Activated CD8-positive, alpha-beta memory T cell treated with anti-CD3 and anti-CD28 coated beads, Interleukin-2, amount 50 U/mL, for 4 hours (primary cell): ENCODE measurements at places on chromosomes 5 and 9.

GRCh38 chr9:99592834-99593574 lies 228.7 kb upstream of the NR4A3 start:
- DNase-seq: no peak

GRCh38 chr9:10134266-10134665 lies 478.5 kb downstream of the PTPRD start:
- DNase-seq: no peak

DNA sequence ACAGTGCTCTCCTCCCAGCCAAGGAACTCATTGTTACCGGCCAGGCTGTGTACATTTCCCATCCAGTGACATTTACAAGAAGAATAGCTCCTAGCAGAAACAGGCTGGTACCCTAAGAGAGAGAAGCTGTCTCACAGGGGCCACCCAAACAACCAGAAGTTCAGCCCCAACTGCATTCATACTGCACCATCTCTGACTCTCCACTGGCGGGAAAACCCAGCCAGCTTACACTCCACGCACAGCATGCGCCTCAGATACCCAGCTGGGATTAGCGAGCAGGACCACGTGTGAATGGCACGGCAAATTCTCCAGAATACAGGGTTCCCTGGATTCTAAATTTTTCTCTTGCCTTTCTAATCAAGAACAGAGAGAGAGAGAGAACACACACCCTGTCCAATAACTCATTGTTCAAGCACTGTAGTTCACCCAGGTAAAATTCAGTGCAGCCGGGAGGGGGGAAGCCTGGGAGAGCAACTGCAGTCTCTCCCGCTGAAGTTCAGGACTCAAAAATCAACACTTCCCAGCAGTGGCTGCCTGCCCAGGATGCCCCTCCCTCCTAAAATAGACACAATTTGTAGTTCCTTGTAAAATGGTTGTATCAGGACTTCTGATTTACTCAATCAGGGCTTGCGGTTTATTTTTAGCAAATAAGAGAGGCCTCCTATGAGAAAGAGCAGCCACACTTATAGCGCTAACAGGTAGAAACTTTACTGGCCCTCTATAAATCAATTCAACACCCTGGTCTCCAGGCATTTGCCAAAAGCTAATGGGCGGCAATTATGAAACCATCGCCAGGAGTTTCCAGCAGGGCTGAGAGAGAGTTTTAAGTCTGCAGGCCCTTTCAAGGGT lies 2.2 kb downstream of the COL23A1 start:
- DNase-seq: no peak

GRCh38 chr9:107620236-107620635 lies 130.7 kb upstream of the KLF4 start:
- no peak for DNase-seq

- DNase-seq: no peak
Observed at GRCh38 chr9:7227951-7228350, 470.2 kb downstream of the KDM4C start.

DNA sequence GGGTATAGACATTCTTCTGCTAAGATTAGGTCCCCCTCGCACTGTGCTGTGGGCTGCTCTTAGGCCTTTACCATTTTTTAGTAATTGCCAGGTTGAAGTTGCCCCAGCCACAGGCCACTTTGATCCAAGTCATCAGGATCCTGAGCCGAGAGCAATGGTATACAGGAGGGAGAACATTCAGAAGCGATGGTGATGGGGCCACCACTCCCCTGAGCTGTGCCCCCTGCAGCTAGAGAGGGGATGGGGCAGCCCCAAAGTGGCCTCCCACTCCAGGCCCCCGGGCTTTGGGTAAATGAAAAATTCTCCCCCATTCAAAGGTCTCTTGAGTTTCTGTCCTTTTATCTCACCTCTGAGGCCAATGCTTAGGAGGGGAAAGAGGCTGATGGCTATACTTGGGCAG lies 59.4 kb downstream of the MACROH2A1 start:
- DNase-seq: no peak

- no peak for DNase-seq
Observed at GRCh38 chr9:31745886-31746285, 638.6 kb upstream of the ACO1 start.

- DNase-seq: no peak
Observed at GRCh38 chr5:168707716-168708695, 128.8 kb upstream of the PANK3 start.

GRCh38 chr9:89878687-89879086 lies 273.9 kb downstream of the GADD45G start:
- DNase-seq: no peak

GRCh38 chr5:121432-121831 lies 29.5 kb downstream of the PLEKHG4B start:
- no peak for DNase-seq
